ENCODE measurements at places on chromosomes 13 and 19.

DNA sequence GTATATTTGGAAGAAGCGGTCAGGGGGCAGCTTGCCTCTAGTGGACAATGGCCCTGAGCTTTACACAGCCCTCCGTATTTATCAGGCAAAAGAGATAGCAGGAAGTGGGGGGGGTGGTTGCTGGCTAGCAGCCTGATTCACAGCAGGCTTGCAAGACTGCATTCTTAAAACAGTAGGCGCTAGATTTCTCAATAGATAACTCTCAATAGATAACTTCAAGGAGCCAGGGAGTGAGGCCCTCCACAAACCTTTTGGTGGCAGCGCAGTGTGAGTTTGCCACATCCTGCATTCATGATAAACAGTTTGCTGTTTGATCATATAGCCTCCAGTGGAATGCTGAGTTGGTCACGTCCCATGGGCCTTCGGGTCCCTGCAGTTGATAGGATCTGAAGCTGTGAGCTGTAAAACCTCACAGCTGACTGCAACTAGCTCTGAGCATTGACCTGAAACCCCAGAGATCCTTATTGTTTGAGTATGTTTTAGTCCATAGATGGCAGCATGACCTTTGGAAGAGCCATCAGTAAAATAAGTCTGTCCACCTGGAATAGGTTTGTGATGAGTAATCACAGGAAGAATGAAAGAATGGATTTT is 12.2 kb downstream of the FPR3 start:
- no peak for DNase-seq

- DNase-seq, result no peak
Measured at GRCh38 chr19:45403272-45403671, 1.6 kb downstream of the PPP1R13L start.

DNA sequence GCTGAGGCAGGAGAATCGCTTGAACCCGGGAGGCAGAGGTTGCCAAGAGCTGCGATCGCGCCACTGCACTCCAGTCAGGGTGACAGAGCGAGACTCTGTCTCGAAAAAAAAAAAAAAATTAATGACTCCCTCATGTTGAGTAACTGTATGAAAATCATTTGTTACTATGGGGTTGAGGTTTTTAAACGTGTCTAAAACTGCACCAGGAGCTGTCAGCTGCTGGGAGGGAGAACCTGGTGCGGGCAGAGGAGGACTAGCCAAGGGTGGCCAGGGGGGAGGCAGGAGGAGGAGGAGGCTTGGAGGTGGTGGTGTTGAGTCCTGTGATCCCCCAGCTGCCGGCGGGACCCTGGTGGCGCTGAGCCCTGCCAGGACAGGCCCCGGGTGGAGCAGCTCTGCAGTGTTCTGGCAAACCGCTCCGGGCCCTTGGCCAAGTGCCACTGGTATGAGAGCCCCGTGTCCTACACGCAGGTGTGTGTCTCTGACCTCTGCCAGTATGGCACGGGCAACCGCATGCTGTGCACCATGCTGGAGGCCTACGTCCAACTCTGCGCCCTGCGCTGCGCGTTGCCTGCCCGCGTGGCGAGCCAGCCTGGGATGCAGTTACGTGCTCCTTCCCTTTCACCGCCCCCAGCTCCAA is 17.1 kb upstream of the FXYD3 start:
- no peak for DNase-seq

GRCh38 chr13:64529874-64530485 is 2700.2 kb downstream of the PCDH9 start:
- no peak for DNase-seq

GRCh38 chr13:79870123-79870522 is 389.2 kb downstream of the NDFIP2 start:
- DNase-seq, result no peak

GRCh38 chr13:101535192-101535746 is 82.8 kb downstream of the ITGBL1 start:
- no peak for DNase-seq

DNA sequence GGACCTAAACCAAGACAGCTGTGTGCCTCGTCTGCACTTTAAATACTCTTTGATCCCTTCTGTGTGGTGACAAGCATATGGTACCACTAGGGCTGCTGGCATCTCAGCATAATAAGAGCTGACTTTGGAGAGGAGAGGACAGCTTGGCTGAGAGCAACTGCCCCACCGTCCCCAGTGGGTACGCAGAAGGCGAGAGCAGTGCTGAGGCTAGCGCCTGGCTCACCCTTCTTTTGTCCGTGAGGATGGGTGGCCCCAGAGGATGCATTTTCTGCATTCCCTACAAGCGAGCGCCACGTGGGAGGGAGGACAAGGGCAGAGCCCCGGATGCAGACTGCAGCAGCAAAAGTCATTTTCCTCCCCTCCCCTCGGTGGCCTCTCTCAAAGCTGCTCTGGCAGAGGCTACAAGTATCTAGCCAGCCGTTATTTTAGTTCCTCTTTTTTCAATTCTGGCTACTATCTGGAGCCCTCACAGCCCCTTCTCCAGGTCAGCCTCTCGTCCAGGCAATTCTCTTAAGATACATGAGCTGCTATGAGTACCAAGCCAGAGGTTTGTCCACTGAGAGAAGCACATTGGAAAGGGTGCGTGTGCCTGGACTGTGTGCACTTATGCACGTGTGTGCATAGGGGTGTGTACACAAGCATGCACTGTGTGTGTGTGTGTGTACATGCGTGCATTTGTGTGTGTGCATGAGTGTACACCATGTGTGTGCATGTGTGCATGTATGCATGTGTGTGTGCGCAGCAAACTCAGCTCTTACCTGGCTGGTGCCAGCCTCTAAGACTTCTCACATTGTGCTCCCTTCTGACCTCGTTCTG is 51.3 kb downstream of the RAB20 start:
- no peak for DNase-seq

GRCh38 chr19:18859676-18860301 is 28.0 kb downstream of the UPF1 start:
- no peak for DNase-seq

DNA sequence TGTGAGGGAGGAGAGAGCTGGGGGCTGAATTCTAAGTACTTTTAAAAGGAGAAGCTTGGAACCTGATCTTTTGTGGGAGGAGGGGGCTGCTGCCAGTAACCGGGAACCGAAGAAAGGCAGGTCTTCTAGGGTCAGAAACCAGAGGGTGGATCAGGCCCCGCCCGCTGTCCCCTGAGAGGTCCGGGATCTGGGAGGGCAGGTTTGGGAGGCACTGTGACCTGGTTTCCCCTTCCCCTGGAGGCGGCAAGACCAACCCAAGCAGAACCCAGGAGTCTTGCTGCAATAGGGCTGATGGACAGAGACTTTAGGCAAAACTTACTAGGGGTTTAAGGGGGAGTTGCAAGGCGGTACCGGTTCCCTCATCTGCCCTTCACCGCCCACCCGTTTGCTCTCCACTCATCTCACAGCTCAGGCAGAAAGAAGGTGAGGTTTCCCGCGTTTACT is 707 bp upstream of the KLK8 start:
- no peak for DNase-seq

DNA sequence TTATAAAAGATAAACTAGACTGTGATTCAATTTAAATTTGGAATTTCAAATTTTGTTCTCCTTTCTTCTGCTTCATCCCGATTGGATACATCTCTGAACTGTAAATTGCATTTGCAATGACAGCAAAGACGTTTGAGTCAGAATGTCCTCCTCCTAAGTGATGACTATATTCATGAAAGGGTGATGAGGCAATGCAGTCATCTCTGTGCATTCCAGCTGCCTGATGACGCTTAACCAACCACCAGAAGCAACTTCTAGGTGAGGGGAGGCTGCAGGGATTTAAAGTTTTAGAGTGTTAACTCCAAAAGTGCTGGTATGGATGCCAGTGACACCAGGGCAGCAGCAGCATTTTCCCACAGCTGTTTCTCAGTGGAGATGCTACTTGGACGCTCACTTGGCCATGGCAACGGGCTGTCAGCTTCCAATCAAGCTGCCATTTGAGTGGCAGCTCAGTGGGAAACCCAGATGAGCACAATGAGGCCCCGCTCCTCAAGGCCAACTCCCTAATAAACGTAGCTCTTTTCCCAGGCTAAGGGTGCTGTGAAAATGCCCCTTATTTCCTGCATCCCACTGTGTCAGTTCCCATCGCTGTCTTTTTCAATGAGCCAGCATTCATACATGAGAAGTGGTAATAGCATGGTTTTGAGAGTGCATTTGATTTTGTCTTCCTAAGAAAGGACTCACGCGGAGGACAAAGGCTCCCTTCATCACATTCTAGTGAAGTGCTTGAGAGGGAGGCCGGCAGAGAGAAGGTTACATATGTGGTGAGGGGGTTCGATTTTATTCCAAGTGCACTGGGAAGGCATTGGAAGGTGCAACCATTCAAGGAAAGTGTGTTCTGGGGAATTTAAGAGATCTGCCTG is 45.2 kb upstream of the AMER2 start:
- DNase-seq, result no peak

DNA sequence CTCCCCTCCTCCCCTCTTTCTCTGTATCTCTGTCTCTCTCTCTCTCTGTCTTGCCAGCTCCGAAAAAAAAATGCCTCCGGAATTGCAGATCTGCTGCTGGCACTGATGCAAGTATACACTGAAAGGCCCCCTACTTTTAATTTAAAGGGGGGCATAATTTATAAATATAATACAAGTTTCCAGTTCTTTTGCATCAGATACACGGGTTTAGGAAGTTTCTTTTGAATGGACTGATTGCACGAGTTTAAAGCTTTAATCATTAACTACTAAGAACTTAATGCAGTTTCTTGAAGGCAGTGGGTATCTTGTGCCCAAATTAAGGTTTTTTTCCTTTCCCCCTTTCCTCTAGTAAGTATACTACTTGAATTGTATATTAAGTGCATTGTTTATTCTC is 1.4 kb downstream of the FGF9 start:
- DNase-seq, result no peak

DNA sequence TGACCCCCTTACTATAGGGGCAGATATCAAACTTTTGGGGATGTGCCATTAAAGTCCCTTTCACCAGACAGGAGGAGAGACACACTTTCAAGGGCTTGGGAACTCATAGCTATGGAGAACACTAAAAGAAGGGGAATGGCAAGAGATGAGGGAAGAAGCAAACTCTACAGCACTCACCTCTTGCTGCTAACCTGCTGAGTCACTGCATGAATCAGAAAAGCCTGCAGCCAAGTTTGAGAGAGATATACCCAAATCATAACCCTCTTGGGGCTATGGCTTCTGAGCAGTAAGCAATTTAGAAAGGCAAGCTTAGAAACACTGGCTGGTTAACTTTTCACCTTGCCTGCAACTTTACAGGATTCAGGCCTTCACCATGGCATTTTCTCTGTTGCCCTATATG is 1028.0 kb downstream of the UQCRFS1 start:
- no peak for DNase-seq

DNA sequence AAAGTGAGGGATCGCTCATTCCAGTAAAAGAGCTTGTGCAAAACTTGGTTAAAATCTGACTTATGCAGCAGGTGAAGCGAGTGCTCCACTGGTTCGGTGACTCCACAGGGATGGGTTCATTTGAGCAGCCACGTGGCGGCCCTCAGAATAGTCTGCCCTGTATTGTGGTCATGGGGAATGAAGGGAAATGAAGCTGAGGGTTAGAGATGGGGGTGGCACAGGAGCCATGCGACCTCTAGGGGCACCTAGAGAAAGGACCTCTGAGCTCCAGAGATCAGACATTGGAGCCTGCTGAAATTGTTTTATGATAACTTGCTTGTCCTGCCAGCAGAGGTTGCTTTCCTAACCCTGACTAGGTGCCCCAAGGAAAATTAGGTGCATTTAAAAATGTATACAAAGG is 26.6 kb downstream of the CBY2 start:
- DNase-seq, result no peak

GRCh38 chr13:32682740-32683139 is 96.5 kb downstream of the PDS5B start:
- peak; percentile 24 for DNase-seq

DNA sequence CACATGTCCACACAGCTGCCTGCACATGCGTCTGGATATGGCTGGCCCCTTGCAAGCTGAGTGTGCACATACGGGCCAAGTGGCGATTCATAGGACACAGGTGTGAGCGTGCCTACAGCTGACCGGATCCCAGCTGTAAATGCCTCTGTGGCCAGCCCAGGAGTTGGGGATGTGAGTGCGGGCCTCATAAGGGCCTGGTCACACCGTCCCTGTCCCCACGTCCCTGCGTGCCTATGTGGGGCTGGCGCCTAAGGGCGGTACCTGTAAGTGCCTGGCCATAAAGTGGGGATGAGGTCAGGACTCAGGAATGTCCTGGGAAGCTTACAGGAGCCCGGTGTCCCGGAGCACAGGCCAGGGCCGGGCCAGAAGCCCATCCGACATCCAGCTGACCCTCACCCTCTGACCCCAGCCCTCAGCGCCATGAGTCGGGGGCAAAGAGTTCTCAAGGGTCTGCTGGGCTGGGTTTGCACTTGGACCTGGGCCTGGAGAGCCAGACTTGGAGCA is 1.3 kb upstream of the ARHGAP45 start:
- DNase-seq, result no peak

DNA sequence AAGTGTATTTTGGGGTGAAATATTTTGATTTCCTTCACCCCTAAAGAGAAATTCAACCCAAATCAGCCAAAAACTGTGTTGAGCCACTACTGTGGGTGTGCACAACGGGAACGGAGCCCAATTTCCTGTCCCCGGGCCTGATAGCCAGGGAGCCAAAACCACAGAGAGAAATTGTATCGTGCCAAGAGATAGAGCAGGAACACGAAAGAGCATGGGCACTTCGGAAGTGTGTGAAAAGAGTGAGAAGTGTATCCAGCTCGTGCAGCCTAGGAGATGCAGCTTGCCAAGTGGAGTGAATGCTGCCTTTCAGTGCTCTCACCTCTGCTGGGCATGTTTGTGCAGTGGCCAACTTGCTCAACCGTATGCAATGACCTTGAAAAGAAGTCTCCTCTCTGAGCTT is 19.4 kb upstream of the PLEKHF1 start:
- DNase-seq, result no peak

- DNase-seq, result no peak
Measured at GRCh38 chr13:21813110-21813509, 142.2 kb downstream of the FGF9 start.

GRCh38 chr19:13103581-13104359 is 1.1 kb upstream of the LYL1 start:
- no peak for DNase-seq

DNA sequence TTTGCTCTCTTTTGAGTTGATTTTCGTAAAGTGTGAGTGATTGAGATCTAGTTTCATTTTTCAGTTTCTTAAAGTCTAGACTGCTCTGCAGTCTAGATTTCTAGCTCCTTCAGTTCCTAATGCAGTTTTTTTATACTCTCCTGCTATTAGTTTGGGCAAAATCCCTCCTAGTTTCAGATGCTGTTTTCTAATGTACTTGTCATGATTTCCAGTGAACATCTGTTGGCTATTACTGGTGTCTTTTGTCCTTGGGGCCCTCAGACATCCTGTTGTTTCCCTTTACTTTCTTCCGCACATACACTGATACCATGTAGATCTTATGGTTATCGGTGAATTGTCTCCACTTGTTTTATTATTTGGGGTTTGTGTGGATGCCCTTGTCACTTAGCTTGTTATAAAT is 292.1 kb downstream of the TDRD3 start:
- no peak for DNase-seq

GRCh38 chr13:78632996-78633395 is 26.0 kb downstream of the OBI1 start:
- no peak for DNase-seq

All from NCI-H345 (cell line).